ENCODE measurements at places on chromosomes 7 and 10.

DNA sequence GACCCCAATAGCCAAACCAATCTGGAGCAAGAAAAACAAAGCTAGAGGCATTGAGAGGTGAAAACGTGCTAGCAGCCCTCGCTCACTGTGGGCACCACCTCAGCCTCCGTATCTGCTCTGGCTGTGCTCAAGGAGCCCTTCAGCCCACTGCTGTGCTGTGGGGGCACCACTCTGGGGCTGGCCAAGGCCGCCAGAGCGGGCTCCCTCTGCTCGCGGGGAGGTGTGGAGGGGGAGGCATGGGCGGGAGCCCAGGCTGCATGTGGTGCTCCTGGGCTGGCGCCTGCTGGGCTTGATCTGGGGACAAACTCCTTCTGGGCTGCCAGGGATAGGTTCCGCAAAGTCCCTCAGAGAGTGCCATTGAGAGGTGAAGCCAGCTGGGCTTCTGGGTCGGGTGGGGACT lies 1002.0 kb downstream of the GATA3 start:
- no peak for DNase-seq

DNA sequence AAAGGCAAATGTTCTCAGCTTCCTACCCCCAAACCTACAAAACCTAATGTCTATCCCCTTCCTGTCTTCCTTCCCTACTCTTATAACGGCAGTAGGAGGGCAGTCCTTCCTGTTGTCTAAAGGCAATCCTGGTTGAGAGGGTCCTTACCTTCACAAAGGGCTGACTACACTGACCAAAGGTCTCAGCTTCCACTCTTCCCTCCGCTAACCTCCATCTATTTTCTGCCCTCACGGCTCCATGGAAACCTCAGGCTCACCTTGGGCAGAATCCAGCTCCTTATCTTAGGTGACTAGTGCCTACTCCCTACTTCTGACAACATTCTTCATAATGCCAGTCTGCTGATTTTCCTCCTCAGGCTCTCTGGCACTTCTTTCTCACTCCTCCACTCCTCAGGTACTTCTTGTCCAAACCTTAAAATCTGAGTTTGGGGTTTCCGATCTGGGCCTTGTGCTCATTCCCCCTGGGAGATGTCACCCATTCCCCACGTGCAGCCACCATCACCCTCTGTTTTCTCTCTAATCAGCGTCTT lies 542 bp downstream of the FBXL13 start:
- no peak for DNase-seq

DNA sequence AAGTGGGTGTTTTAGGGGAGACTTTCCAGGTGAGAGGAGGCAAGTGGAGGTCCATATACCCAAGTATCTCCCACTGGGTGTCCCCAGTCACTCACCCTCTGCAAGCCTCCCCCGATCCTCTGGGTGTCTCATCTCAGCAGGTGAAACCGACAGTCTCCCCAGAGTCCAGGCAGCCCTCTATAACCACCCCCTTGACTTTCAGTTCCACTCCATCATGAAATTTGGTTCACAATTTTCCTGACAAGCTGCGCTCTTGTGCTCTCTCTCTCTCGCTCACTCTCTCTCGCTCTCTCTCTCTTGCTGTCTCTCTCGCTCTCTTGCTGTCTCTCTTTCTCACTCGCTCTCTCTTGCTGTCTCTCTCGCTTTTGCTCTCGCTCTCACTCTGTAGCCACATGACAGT lies 8.1 kb upstream of the RABGEF1 start:
- DNase-seq = no peak

- no peak for DNase-seq
These were observed 109.3 kb downstream of the TNS3 start for GRCh38 chr7:47472444-47473157.

DNA sequence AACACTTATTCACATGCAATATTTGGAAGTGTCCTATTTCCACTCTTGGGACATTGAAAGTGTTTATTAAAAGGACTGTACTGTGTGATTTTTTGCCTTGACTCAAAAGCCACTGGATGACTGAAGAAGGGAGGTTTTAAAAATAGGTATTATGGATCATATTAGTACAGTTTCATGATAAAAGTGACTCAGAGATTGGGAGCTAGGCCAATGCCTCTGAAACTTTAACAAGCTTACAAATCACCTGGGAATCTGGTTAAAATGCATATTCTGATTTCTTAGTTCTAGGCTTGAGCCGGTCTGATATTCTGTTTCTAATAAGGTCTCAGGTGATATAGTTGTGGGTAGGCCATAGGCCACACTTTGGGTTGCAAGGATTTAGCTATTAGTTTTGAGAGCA lies 191.2 kb downstream of the PLXDC2 start:
- DNase-seq = no peak

DNA sequence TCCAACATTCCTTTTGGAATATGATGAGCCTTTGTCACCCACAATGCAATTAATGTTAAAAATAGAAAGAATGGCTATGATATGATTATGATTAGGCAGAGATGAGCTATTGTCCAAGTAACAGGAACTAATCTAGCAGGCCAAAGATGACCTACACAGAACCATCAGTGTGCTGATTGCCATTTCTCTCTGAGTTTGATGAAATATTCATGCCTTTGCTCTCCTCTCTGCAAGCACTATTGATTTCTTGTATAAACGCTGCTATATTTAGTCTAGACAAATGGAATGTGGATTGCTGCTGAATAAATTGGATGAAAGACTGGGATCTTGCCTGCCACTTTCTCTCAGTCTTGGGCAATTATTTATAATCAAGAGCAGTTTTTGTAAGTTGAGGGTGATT lies 85.4 kb downstream of the HDAC9 start:
- DNase-seq = no peak

- DNase-seq = no peak
These were observed 967.8 kb upstream of the SORCS1 start for GRCh38 chr10:108132303-108132702.

GRCh38 chr10:93272884-93273675 lies 199.4 kb downstream of the CYP26A1 start:
- no peak for DNase-seq

DNA sequence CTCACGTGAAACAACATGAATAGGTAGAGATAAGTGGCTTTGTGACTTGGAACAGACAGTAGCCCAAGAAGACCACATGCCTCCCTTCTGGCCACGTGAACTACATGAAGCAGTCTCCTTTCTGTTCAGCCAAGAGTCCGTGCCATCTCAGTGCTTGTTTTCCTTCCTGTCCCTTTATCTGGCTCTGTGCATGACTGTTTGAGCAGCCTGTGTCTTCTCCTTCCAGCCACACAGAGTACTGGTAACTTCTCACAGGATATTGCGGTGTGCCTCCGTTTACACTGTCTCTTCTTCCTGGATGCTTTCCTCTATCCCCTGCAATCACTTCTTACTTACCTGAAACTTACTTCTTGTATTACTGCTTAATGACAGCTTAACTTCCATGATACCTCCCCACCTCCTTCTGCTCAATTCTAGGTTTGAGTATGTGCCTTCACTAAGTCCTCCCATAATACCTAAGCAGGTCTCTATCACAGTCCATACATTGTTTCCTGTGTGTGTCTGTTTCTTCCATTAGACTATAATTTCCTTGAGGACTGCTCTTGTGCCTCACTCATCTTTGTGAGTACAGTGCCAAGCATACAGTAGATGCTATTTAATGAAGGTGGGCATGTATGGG lies 748.7 kb downstream of the AUTS2 start:
- DNase-seq = no peak

GRCh38 chr10:54091237-54091636 lies 709.8 kb downstream of the PCDH15 start:
- DNase-seq = no peak

GRCh38 chr7:14321947-14322346 lies 332.5 kb upstream of the ETV1 start:
- no peak for DNase-seq

DNA sequence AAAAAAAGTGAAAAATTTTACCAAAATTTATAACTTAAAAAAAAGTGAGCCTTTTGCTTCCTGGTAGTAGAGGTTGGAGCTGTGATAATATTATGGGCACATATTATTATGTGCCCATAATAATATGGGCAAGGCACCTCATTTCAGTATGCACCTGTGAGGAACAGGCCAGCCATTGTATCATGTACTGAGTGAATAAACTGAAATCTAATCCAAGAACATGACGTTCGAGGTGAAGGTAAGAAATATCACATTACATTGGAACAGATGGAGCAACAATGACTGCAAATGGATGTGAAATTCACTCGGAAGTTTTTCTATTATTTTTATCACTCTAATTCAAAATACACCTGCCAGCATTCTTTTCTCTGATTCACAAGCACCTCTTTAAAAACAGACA lies 216.0 kb downstream of the KLF6 start:
- no peak for DNase-seq

- DNase-seq = no peak
These were observed 102.5 kb downstream of the SND1 start for GRCh38 chr7:127754457-127754856.

DNA sequence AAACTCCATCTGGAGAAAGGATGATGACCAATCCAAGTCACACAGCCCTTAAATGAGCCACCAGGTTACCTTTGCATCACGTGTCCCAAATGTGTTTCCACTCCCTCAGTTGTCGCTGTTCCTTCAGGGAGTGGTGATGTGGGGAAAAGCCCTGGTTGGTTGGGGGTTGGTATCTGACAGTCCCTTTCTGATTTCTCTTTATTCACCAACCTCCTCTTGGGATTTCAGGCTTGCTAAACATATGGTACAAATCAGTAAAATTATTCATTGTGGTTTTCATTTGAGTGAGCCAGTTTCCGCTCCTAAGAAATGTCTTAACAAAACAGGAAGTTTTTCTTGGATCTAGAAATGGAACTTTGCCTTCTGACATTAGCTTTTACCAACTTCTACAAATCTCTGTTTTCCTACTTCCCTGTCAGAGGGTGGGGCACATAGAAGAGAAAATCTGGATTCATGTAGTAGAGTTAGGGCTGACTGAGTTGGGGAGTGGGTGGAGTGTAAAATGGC lies 40.0 kb upstream of the KMT2E start:
- no peak for DNase-seq

DNA sequence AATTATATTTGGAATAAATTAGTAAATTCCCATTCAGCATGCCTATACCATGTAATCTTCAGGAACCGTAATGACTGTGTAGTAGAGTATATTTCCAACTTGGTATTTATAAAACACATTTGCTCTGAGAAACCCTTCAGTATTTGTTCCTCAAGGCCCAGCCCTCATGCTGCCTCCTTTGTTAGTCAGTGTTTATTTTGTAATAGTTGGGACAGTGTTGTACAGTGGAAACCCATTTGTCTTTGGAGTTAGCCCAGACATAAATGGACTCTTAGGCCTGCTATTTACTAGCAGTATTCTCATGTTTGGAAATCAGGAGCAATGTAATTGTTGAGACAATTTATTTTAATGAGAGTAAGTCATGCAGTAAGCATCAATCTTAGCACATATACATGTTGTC lies 686.9 kb downstream of the AUTS2 start:
- DNase-seq = no peak

DNA sequence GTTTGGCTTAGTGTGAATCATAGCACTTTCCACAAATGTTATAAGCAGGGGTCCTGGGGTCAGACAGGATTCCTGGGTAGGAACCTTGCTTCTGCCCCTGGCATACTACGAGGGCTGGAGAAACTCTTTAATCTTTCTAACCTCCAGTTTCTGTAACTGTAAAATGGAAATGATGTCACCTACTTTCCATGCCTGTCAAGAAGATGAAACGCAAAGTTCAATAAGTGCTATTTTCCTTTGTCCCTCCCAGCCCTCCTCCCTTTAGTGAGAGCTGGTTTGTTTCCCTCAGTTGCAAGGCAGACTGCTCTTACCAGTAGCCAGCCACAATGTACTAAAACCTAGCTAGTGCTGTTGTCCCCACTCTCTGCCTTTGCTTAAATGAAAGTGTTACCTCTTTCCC lies 117.1 kb upstream of the HPS1 start:
- no peak for DNase-seq

GRCh38 chr10:62512732-62513475 lies 138.7 kb downstream of the ZNF365 start:
- no peak for DNase-seq

DNA sequence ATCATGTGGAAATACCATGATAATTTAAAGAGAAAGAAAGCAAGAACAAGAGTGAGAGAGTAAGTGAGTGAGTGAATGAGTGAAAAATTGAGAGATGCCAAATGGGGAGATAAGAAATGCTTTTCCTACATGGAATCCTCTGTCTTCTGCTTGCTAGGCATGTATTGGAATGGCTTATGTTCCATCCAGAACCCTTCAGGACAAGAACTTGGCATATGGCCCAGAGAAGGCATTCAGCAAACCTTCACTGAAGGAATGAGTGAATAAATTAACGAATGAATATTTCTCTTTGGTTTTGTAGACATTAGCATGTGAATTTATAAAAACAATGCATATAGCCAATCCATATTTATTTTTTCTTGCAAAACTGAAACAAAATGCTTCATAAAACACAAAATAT lies 162.2 kb downstream of the LRRTM3 start:
- no peak for DNase-seq

- DNase-seq = no peak
These were observed 59.1 kb upstream of the PPIF start for GRCh38 chr10:79287973-79288723.

- no peak for DNase-seq
These were observed 350.8 kb upstream of the NFE2L3 start for GRCh38 chr7:25801214-25801613.

- peak; percentile 98 for DNase-seq
These were observed 3.8 kb upstream of the ANTXRL start for GRCh38 chr10:46282842-46283574.

DNA sequence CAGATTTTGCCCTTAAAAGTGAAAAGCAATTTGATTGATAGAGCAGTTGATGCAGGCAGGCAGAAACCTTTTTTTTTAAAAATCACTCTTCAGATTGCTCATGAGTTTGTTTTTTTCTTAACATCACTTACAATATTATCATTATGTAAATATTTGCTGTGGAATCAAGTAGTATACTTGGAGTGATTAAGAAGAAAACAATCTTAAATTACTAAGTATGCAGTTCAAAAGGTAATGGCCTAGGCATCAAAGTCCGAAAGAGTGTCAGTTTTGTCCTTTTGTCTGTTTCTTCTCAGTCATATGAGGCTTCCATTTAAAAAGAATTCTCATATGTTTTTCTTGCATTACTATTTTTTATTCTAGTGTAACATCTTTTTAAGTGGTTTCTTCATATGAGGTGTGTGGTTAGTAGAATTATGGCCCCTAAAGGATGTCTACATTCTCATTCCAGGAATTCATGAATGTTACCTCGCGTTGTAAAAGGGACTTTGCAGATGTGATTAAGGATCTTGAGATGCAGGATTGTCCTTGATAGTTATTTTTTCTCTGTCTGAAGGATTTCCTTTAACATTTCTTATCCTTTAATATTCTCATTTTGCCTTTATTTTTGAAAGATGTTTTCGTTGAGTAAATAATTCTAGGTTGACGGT lies 44.0 kb downstream of the BICC1 start:
- DNase-seq = no peak

- no peak for DNase-seq
These were observed 3.8 kb downstream of the CDK6 start for GRCh38 chr7:92832534-92833023.

- DNase-seq = no peak
These were observed 93.5 kb downstream of the DYNC1I1 start for GRCh38 chr7:95865716-95866371.

Measured in posterior cingulate gyrus (tissue), 11 donors.